Stimulated activated CD4-positive, alpha-beta T cell treated with anti-CD3 and anti-CD28 coated beads, TNF-alpha, amount 100 ng/mL, for 48 hours (primary cell): ENCODE measurements at places on chromosomes 5 and 9.

DNA sequence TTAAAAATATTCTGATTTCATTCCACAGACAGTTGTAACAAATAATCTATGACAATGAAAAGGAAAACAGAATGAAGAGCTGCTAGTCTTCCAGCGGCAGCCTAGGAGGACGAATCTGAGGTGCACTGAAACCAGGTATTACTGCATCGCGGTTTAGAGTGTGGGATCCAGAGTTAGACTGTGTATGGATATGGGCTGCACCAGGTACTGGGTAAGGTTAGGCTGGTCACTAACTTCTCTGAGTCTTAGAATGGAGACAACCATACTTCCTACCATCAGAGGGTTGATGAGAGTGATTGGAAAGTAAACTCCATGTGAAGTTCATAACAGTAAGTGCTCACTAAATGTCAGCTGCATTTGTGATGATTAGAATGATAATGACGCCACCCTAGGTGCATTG lies 158.7 kb downstream of the MYO10 start:
- DNase-seq, result no peak

DNA sequence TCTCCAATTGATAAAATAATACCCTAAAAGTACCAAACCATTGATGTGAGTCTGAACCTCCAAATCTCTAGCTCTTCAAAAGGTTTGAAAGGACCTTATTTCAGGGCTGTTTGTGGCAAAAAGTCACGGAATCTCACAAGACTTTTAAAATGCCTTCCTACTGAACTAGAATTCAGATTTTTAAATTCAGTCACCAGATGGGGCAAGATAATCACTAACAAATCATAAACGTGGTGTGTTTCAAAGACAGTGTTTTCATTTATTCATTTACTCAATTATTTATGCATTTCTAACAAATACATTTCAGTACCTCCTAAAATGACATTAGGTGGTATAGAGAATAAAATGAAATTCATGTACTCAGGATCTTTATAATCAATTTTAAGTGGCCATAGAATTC lies 68.2 kb upstream of the SMC2 start:
- no peak for DNase-seq

DNA sequence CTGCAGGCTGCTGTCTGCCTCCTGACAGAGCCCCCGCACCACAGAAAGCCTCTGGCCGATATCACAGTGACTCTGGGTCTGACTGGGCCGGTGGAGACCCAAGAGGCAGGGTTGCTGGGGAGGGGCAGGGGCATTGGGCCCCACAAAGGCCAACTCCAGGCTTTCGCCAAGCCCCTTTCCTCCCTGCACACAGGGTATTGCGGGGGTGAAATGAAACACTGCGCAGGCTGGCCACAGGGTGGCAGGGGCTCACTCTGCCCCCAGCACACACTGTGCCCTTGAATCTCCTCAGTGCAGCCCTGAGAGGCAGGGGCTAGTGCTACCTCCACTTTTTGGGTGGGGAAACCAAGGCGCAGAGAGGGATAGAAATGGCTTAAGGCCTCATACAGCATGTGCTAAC lies 44.6 kb downstream of the BARX1 start:
- DNase-seq, result no peak

- no peak for DNase-seq
Measured at GRCh38 chr5:31380049-31380448, 151.8 kb downstream of the DROSHA start.

DNA sequence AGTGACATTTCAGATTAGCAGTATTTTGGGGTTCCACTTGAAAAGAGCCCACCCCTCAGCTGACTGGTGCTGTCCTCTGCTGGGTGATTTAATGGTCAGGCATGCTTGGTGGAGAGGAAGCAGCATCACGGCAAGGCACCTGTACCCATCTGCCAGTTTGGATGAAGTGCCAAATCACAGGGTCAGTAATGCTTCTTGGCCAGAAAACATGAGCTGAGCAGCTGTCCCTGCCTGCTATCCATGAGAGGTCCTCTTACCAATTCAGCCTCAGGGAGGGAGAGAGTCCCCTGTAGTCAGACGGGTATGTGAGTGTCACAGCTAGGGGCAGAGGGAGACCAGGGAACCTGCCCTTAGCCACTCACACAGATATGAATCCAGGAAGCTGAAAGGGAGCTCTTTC lies 137.9 kb downstream of the SEC61B start:
- DNase-seq, result no peak

DNA sequence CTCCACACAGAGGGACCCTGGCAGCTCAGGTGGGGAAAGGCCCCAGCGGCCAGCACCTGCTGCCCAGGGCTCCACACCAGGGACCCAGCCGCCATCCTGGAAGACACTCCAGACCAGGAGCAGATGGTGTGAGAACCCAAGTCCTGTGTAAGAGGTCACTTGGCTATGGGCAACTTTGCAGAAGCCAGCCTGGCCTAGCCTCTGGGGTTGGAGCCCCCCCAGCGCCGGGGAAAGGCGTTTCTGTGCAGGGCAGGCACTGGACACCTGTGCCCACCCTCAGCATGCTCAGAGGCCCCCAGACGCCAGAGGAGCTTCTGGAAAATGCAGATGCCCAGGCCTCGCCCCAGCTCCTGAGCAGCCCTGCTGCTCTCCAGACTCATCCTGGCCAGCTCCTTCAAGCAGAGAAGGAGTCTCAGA lies 34.0 kb downstream of the RASGEF1C start:
- no peak for DNase-seq

GRCh38 chr5:42387563-42387962 lies 35.7 kb upstream of the GHR start:
- no peak for DNase-seq

GRCh38 chr9:83964973-83965349 lies 15.1 kb downstream of the HNRNPK start:
- DNase-seq, result no peak

- no peak for DNase-seq
Measured at GRCh38 chr5:82812575-82812974, 264.6 kb downstream of the TMEM167A start.

DNA sequence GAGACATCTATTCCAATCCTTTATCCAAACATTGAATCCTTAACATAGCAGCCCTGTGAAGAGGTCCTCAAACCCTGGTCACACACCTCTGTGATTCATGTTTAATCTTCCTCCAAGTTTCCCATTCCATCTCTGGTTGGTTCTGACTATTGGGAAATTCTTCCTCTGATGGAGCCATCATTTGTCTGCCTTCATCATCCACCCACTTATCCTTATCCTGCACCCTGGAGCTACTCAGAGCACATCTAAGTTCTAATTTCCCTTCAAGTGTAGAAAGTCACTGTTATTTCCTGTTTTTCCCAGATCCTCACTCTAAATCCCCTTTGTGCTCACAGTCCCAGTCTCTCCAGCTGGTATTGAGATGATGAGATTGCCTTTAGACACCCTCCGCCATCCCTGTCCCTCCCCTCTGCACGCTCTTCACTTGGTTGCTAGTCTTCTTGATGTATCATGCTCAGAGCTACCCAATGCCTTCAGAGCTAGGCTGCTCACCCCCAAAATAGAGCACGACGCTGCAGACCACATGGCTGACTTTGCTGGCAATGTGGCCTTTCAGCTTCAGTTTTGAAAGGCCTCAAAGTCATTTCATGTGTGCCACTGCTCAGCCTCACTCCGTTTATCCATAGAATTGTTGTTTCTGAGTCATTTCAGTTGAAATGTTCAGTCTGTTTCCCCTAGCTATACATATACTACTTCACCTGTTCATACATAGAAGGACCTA lies 154.3 kb downstream of the PALM2AKAP2 start:
- peak; percentile 54 for DNase-seq

DNA sequence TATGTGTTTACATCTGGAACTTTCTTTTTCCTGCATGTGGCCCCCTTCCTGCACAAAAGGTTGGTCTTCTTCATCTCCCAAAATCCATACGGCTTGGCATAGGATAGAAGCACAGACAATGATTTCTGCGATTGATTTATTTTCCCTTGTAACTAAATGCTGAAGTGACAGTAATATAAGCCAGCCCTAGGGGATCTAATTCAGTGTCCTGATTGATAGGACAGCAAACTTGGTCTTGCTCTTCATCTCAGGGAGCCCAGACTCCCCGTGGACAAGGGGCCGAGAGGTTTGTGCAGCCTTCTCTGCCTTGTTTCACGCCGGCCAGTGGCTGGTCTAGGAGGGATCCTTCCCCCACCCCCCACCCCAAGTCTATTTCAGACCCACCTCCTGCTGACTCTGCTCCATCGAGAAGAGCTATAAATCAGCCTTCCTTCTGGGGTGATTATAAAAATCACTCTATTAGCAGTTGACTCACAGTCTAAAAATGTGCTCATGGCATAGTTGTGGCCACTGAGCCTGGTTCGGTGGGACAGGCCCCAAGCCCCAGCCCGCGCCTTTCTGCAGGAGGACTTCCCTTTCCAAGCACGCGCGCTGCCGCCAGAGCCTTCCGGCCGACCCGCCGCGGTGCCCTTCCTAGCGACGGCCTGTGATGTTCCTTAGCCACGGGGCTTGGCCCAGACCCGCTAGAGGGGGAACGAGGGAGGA lies 89.8 kb upstream of the COL5A1 start:
- no peak for DNase-seq

- DNase-seq, result no peak
Measured at GRCh38 chr5:158725297-158725851, 374.3 kb downstream of the EBF1 start.

DNA sequence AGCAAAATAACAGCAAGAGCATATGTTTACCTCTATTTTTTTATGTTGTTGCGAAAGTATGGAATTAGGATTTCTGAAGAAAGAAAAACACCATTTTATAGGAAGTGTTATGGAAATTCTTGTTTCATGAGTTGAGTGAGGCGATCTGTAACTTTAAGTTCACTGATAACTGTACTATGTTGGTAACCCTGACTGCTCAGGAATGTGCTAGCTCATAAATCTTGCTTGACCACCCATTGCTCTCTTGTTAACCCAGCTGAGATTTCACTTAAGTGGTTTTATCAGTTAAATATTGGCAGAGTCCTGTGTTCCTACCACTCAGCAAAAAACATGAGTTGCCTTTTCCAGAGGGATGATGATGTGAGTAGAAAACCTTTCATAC lies 91.1 kb upstream of the STARD4 start:
- DNase-seq, result no peak

DNA sequence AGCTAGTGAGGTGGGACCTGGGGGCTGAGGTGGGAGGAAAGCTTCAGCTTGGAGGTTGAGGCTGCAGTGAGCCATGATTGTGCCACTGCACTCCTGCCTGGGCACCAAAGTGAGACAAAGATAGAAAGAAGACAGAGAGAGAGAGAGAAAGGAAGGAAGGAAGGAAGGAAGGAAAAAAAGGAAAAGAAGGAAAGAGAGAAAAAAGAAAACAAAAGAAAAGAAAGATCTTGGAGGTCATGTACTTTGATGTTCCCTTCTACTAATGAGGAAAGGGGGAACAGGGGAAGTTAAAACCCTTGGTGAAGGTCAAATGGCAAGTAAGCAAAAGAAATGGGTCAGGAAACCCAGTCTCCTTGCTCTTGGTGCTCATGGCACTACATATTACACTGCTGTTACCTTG lies 2.4 kb upstream of the RAI14 start:
- DNase-seq, result no peak

DNA sequence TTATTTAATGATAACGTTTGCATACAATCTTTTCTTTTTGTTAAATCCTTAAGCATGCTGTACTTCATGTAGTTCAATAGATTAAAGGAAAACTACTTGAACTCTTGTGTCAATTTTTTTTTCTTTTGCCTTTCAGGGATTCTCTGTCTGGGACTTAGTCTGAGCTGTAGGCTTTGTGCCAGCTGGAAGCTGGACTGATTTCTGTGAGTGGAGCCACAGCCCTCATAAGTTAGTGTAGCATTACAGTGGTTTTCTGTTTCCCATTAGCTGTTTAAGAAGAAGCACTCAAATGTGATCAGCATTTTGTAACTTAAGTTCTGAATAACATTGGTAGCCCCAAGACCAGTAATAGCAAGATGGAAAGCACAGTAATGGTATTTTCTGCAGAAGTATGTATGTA lies 330.6 kb upstream of the MEF2C start:
- DNase-seq, result no peak

- DNase-seq, result no peak
Measured at GRCh38 chr9:133496861-133497842, 18.3 kb upstream of the SLC2A6 start.

DNA sequence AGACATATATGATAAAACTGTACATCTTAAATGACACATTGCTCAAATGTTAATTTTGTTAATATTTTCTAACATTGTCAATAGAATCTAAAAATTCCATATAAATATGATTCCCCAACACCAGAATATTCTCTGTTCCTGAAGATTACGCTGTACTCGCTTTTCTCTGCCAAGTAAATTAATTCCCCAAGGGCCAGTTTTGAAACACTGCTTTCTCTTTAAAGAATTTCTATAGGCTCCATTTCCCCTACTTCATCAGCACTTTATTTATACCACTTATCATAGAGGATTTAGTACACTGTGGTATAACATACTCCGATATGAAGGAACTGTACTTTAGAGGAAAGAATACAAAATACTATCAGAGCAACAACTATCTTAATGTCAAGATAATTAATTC lies 101.4 kb upstream of the ACOT12 start:
- no peak for DNase-seq

- no peak for DNase-seq
Measured at GRCh38 chr5:18601185-18601584, 966.9 kb downstream of the TAF11L14 start.

DNA sequence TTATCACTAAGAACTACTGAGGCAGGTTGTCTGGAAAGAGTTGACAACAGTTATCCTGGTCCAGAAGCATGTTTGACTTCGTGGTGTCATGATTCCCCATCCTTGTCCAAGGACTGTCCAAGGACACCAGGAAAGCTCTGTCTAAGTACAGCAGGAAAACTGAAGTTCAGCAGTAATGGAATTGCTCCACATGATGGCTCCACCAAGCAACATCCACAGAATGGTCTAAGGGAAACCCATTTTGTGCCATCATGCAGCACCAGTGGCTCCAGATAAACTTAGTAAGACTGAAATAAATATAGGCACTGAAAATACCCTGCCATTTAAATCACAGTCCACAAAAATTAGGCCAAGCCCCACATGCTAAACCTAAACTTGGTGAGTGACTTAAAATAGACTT lies 192.8 kb downstream of the CDH18 start:
- DNase-seq, result no peak

- no peak for DNase-seq
Measured at GRCh38 chr9:79694676-79695400, 123.1 kb downstream of the TLE4 start.

GRCh38 chr5:40909264-40909663 lies at the start of gene C7:
TSS of gene C7 (plus strand) at chr5:40909497. CDS start at chr5:40909611, 114 bp downstream.
- DNase-seq, result no peak

DNA sequence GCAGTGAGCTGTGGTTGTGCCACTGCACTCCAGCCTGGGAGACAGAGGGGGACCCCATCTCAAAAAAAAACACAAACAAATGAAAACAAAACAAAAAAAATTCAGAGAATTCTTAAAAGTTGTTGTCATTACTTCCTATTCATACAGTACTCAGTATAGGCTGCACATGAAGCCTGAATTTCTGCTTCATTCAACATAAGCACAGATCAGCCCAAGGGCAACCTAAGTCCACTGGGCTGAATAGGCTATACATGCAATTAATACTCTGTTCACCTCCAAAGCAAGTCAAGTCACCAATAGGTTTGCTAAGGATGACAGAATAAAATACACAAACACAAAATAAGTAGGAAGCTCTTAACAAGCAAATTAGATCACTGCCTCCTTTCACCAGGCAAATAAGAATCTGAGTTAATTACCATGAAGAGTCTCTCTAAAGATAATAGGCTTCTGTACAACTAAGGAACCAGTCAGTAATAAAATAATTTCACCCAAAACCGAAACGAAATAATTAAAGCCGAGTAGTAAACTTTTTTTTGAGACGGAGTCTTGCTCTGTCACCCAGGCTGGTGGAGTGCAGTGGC lies 18.7 kb downstream of the UBTD2 start:
- no peak for DNase-seq
